Cortex of kidney (tissue), 1 donor: ENCODE measurements at places on chromosomes 5 and 9.

- no peak for DNase-seq
These were observed 105.8 kb upstream of the IL6ST start for GRCh38 chr5:56100439-56101176.

- no peak for DNase-seq
These were observed at the start of gene EGFLAM for GRCh38 chr5:38258319-38259061. TSS of gene EGFLAM (plus strand) at chr5:38258559. CDS start at chr5:38258755, 196 bp downstream.

GRCh38 chr5:52809884-52810283 is 22.2 kb downstream of the ITGA1 start:
- no peak for DNase-seq

DNA sequence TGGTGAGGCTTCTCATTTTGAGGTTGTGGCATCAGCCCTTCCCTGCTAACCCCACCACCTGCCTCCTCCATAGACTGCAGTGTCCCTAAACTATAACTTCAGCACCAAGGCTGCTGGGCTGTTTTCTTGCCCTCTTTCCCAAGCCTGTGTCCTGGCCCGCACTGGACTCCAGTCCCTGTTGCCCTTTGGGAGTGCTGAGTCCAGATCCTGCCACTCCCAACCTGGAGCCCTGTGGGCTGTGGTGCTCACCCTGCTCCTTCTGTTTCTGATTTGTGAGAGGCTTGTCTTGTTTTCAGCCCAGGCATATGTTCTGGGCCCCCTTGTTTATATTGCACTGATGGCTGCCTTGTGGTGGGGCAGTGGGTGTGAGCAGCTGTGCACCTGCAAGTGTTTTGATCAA is 39.7 kb upstream of the RNU6ATAC start:
- DNase-seq = no peak

DNA sequence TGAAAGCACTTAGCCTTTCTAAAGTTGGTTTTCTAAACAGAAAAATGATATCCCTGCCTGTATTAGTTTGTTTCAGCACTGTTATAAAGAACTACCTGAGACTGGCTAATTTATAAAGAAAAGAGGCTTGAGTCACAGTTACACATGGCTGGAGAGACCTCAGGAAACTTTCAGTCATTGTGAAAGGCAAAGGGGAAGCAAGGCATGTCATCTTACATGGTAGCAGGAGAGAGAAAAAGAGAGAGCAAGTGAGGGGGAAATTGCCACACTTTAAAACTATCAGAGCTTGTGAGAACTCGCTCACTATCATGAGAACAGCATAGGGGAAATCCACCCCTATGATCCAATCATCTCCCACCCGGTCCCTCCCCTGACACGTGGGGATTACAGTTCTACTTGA is 64.9 kb downstream of the FAM170A start:
- DNase-seq = no peak

DNA sequence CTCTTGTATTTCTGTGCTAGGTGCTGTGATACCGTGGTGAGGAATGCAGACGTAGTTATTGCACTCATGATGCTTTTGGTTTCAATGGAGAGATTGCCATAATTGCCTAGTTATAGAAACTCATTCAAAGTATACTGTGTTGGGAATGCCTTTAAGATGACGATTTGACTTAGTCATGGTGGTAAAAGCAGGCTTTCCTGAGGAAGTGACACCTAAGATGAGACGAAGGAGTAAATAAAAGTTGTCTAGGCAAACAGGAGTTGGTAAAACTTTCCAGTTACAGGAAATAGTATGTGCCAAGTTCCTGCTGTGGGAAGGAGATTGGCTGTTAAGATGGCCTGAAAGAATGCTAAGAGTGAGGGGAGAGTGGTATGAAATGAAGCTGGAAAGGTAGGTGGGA is 48.1 kb downstream of the FOCAD start:
- no peak for DNase-seq

DNA sequence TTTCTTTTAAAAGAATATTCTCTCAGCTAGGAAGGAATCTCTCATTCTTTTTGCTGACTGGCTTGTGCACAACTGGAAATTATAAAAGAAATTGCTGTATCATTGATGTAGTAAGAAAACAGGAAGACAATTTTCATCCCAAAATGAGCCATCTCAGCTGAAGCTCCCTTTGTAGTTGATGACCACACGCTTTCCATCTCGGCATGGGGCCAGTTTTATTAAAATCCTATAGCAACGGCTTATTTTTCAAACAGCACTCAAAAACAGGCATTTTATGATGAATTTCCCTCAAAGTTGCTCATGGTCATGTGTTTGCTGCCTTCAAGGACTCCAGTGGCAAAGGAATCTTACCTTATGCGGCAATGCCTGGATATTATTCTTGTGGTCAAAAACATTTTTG is 62.4 kb upstream of the GLIS3 start:
- DNase-seq = no peak

- DNase-seq = no peak
These were observed 3.6 kb downstream of the GPR21 start for GRCh38 chr9:123036893-123037545.

GRCh38 chr9:124377551-124378406 is 37.5 kb downstream of the PSMB7 start:
- DNase-seq = no peak

DNA sequence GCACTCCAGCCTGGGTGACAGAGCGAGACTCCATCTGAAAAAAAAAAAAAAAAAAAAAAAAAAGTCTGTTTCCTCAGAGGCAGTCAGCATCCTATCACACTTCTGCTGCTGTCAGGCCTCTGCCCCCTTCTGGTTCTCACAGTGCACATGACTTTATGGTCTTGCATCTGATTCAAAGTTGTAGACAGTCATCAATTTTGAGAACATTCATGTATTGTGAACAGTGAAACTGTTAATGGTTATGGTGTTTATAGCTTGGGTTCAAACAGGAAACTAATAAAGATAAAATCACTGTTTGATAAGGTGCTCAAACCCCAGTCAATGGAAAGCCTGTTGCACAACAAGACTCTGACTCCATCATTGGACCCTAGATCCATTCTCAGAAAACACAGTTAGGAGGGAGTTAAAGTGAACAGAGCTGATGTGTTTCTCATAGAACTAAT is 61.4 kb downstream of the FOXD1 start:
- DNase-seq = no peak

DNA sequence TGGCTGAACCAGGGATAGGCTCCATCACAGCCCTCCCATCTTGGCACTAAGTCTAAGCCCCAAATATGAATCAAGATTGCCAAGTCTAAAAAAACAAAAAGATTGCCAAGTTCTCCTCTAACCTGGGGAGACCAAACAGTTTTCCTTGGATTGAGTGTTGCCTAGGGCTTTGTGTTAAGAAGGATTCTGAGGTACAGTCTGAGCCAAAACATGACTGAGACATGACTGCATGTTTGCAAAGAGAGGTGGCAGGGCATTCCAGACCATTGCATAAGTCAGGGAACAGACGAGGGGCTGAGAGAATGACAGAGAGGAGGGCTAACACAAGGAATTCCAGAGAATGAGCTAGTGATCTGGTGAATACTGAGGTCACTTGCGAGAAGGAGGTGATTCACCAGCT is 11.4 kb downstream of the LAMC3 start:
- no peak for DNase-seq

- no peak for DNase-seq
These were observed 12.4 kb upstream of the CXXC5 start for GRCh38 chr5:139635606-139636206.

- DNase-seq = no peak
These were observed 122.8 kb downstream of the KIF4B start for GRCh38 chr5:155136216-155136850.

DNA sequence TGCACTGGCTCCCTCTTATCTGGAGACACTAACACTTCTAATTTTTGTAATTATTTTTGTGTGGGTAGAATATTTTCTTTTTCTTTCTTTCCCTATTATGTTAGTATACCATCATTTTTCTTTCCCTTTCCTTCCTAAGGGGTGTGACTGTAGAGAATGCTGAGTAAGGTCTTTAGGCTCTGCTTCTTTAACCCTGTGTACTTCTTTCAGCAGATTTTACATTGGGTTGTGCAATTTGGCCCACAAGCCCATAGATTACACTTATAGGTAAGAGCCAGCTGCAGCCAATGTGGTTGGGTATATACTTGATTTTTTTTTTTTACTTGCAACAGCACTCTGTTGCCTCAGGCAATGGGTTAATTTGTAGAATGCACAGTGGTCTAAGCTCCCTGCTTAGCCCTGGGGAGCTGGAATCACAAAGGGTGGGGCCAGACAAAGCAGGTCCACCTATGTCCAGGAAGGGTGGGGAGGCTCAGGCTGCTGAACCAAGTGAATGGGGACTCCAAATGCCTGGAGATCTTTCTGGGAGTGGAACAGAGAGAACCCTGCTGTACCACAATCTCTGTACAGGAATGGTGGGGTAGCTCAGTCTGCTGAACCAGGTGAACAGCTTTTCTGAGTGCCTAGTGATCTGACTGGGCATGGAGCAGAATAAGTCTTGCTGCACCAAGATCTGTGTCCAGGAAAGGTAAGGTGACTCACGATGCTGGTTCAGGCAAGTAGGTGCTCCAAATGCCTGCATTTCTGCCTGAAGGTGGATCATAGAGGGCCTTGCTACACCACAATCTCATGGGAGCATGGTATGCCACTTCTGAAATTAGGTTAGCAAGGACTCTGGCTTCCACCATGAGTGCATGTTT is 64.9 kb downstream of the SLC25A46 start:
- no peak for DNase-seq

DNA sequence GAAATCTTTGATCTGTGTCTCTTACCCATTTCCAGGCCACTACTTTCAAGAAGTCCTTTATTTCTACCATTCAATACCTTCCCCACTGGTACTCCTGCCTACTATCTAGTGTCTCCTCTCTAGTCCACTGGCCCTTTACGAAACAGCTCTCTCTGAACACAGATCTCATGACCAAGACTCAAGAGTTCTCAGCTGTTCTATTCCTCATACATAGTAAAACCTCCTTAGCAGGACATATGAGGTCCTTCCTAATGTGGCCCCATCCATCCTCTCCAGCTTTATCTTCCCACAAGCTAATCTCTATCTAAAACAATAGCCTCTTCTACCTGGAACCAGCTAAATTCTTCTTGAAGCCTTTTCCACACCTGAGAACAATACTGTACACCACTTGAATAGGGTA is 2.6 kb downstream of the TEX10 start:
- DNase-seq = no peak

- DNase-seq = no peak
These were observed 201.2 kb downstream of the ADCY2 start for GRCh38 chr5:7597059-7597642.

DNA sequence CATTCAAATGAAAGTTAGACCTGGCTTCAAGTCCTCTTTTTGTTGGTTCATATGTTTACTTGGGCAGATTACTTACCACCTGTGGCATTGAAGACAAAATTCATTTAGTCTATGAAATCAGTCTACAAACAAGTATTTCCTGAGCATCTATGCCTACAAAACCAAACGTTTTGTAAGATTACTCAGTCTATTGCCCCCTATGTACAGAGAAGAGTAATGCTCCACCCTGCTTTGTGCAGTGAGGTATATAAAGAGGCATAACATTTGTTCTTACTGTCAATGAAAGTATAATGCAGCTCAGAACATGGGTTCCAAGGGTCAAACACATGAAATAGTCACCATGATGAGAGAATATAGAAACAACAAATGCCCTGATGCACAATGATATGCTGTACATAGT is 580.7 kb downstream of the KIF4B start:
- no peak for DNase-seq

- no peak for DNase-seq
These were observed 32.5 kb downstream of the THBS4 start for GRCh38 chr5:80067531-80068245.

DNA sequence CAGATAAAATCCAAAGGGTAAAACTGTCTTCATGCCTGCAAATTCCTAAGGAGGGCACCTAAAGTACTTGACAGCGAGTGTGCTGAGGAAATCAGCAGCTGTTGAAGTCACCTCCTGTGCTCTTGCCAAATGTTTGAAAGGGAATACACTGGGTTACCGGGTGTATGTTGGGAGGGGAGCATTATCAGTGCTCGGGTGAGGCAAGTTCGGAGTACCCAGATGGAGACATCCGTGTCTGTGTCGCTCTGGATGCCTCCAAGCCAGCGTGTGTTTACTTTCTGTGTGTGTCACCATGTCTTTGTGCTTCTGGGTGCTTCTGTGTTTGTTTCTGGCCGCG is 727 bp upstream of the ADRB2 start:
- no peak for DNase-seq

DNA sequence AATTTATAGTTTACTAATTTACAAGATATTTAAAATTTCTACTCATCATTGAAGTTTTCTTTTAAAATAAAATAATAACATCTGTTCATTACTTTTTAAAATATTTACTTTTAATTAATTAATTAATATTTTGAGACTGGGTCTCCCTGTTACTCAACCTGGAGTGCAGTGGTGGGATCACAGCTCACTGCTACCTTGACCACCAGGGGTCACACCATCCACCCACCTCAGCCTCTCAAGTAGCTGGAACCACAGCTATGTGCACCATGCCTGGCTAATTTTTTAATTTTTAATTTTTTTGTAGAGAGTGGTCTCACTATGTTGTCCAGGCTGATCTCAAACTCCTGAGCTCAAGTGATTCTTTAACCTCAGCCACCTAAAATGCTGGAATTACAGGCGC is 1013.6 kb downstream of the CDH9 start:
- DNase-seq = no peak

DNA sequence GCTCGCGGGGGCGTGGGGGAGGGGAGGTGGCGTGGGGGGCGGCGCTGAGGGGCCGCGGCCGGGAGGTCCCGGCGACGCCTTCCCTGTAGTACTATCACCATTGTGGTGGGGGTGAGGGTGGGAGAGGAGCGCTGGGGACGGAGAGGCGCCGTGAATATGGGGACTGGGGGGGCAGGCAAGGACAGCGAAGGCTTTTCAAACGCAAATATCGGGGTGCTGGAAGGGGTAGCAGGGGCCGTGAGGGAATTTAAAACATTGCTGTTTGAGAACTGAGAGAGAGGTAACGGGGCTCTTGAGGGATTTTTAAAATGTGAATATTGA is 427 bp downstream of the RBM27 start:
- DNase-seq = no peak

DNA sequence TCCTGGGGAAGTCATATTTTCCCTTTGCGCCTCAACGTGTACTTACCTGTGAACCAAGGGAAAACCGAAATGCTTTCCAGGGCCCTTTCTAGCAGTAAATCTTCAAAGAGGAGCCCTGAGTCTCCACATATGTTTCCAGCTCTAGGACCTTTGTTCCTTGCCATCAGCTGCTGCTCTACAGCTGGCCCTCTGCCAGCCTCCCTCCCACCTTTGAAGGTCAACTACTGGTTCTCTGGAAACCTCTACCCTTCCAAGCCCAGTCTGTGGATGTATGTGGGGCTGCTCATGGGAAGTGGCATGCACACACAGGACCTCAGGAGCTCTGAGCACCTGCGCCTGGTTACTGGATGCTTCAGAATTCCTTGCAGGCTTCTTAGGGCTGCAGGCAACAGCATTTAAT is 117.2 kb downstream of the PSD2 start:
- DNase-seq = no peak

DNA sequence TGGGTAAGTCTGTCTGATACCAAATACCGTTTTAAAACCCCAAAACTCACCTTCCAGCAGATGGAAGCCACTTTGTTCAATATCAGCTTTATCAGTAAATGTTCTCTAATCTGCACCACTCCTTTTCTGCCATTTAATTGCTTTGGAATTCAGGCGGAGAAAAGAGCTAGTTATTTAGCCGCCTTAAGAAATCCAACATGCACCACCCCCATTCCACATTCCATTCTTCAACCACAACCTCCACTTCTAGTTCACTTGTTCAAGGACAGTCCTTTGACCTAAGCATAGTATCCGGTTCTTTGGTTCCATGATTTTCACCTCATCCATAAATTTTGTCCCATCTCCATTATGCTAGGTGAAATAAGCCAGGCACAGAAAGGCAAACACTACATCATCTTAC is 240.1 kb downstream of the DNAH5 start:
- DNase-seq = no peak

- no peak for DNase-seq
These were observed 165.8 kb downstream of the INSYN2B start for GRCh38 chr5:169814522-169814921.

- no peak for DNase-seq
These were observed 213.9 kb downstream of the GABBR2 start for GRCh38 chr9:98494852-98495251.
